ENCODE measurements at places on chromosomes 7 and 10.

- no peak for DNase-seq
These were observed 1.0 kb upstream of the ENO4 start for GRCh38 chr10:116848032-116848943.

DNA sequence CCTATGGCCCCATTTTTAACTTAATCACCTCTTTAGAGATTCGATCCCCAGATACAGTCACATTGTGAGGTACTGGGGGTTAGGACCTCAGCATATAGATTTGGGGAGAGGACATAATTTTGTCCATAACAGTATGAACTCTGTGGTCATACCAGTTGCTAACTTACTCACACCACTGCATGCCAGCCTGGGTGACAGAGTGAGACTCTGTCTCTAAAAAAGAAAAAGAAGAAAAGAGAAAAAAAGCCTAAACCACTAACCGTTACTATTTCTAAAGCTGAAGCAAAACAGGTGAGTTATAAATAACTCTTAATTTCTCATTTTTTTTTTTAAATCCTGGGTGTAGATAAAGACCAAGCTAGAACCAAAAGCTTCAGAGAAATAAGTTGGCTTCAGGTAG lies 155.1 kb upstream of the AUTS2 start:
- DNase-seq = no peak

GRCh38 chr10:490891-491571 lies 198.4 kb downstream of the DIP2C start:
- no peak for DNase-seq

DNA sequence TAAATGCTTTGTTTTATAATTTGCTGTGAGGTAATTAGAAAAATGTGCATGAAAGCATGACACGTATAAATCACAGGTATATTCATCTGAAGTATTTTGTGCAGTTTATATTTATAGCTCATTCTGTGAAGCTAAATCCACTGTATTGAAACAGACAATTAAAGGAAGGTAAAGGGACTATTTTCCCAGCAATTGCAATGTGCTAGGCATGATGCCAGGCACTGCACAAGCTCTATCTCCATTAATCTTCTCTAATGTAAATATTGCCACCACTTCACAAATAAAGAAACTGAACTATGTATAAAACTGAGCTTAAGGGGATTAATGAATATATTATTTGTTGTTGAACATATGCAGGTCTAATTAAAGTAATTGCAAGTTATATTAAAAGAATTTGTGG lies 1012.5 kb downstream of the NRG3 start:
- DNase-seq = no peak

GRCh38 chr7:4919969-4920766 lies 36.7 kb upstream of the RADIL start:
- DNase-seq = no peak

DNA sequence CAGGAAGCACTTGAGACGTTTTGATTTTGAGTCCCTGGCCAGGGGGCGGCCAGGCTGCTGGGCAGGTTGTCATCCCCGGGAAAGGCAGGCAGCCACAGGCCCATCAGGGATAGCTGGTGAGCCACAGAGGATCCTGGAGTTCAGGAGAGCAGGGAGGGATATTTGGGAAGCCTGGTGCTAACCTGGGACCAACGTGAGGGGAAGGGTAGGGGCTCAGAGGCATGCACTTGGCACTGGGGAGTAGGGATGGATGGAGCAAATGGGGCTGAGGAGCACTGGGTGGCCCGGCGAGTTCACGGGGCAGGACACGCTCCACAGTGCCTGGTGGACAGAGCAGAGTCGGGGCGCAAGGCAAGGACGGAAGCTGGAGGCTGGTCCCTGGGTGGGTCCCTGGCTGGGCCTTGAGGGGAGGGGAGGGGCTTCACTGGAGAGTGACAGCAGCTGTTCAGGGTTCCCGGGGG lies 30.2 kb downstream of the LRRC27 start:
- DNase-seq = no peak
